Glomerular endothelial cell (primary cell): ENCODE measurements at places on chromosomes 4 and X.

- no peak for DNase-seq
These were observed 39.0 kb downstream of the FGFBP1 start for GRCh38 chr4:15899511-15899910.

- DNase-seq, result no peak
These were observed at the start of gene WAS for GRCh38 chrX:48683411-48683982. Gene WAS, plus strand, starts transcription at chrX:48683799. Its CDS starts 55 bp downstream, at chrX:48683854.

GRCh38 chr4:62288808-62289541, 1088.8 kb downstream of the ADGRL3 start:
- DNase-seq, result no peak

DNA sequence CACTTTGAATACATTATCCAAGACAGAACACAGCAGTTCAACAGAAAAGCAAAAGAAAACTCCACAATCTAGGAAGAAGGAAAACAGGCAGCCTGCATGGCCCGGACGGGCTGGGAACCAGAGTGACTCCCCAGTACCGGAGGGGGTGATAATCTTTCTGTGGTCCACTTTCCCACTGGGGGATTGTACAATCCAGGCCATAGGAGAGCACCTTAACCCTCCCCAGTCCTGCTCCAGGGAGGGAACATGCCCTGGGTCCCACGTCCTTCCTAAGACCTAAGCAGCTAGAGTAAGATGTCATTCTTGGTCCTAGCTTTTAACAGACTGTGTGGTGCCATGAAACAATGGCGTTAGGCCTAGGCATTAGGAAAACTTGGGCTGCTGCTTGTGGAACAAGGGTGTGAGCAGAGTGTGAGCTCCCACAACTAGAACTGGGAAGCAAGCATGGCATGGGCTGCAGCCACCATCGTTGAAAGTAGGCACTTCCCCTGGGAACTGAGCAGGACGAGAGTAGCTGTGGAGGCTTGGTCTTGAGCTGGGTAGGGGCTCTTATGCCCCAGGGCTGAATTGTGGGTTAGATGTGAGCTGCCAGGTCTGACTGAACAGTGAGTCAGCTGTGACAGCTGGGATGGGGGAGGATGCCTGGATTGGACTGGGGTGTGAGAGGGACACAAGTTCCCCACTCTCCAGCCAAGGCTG, 42.4 kb downstream of the NAT8L start:
- no peak for DNase-seq

- no peak for DNase-seq
These were observed 75.6 kb upstream of the NOCT start for GRCh38 chr4:138939960-138940359.

GRCh38 chr4:188876881-188877280, 737.6 kb downstream of the TRIML1 start:
- DNase-seq, result no peak
